ENCODE measurements at places on chromosomes 5 and 9.
A peak's percentile ranks its signal among the peaks of the same experiment; 100 is the strongest.

DNA sequence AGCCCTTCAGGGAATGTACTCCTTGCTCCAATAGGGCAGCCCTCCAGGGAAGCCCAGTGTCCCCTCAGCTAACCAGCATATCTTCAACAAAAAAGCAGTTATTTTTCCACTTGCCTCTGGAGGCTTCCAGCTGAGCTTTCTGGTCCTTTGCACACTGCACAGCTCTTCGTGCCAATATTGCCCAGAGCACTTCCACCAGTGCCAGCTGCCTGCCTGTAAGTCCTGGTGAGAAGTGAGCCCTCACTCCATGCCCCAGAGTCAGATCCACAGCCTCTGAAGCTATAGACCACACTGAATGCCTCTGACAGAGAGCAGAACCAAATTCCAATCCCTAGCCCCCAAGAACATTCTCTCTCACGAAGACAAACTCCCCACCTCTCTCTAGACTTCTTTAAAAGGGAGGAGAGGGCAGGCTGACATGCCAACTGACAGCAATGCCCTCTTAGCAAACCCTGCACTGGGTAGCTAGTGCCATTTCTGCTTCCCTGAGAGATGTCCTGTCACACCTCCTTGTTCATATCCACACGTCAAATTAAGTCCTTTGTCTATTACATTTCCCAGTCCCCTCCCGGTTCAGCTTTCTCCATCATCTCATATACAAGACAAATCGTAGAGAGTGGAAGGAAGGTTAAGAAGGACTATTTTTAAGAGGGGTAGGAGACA, 12.7 kb upstream of the HEXB start:
- no peak for DNase-seq

GRCh38 chr5:83510260-83510659, 38.7 kb downstream of the VCAN start:
- DNase-seq = peak; percentile 28

- no peak for DNase-seq
Observed at GRCh38 chr5:180601591-180602480, 10.5 kb upstream of the SCGB3A1 start.

- DNase-seq = no peak
Observed at GRCh38 chr9:120507936-120508510, 71.9 kb downstream of the CDK5RAP2 start.

- peak; percentile 80 for DNase-seq
Observed at GRCh38 chr5:14204785-14205321, 61.7 kb downstream of the TRIO start.

DNA sequence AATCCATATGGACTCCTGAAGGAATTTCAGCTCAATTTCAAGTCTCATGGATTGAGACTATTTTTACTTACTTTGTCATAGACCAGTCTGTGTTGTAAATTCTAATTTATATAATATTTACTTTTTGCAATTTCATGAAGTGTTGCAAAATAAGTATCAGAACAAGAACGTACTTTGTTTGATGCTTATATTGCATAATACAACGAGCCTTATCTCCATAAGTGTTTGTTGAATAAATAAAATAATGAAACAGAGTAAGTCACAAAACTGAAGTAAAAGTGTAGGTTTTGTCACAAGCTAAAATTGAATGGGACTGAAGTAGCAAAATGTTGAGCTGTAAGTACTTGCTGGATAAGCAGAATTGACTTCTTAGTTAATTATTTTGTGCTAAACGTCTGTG, 3.0 kb upstream of the LIFR start:
- no peak for DNase-seq

- DNase-seq = no peak
Observed at GRCh38 chr9:113579283-113580040, 115.9 kb downstream of the RGS3 start.

GRCh38 chr5:8436924-8437323, 568.0 kb downstream of the MTRR start:
- no peak for DNase-seq

DNA sequence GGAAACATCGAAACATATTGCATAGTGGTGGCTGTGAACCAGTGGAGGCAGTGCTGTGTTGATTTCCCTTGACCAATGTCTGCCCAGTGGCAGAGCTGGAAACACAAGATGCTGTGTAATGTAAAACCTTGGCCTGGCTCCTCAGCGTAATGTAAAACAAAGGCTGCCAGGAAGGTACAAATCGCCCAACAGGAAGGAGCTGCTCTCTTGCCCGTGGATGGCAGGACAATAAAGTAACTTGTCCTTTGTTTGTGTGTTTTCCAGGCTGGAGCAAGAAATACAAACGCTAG, 143.4 kb downstream of the PALM2AKAP2 start:
- DNase-seq = no peak

GRCh38 chr5:152505442-152506042, 100.5 kb upstream of the NMUR2 start:
- peak; percentile 40 for DNase-seq

- peak; percentile 23 for DNase-seq
Observed at GRCh38 chr9:93051680-93052089, 6.8 kb upstream of the SUSD3 start.

GRCh38 chr5:23013395-23013998, 160.4 kb upstream of the CDH12 start:
- no peak for DNase-seq

- no peak for DNase-seq
Observed at GRCh38 chr5:164431634-164432304, 926.4 kb downstream of the MAT2B start.

- no peak for DNase-seq
Observed at GRCh38 chr9:82957529-82958379, 105.2 kb downstream of the RASEF start.

- peak; percentile 52 for DNase-seq
Observed at GRCh38 chr5:122751293-122751782, 23.5 kb upstream of the SNX2 start.

- DNase-seq = peak; percentile 39
Observed at GRCh38 chr9:105449081-105449480, 1.2 kb downstream of the FSD1L start.

GRCh38 chr5:107671742-107672210, 1.0 kb upstream of the EFNA5 start:
- peak; percentile 57 for DNase-seq

- no peak for DNase-seq
Observed at GRCh38 chr5:17802256-17802655, 168.0 kb downstream of the TAF11L14 start.

GRCh38 chr9:106333481-106333880, 529.5 kb upstream of the ZNF462 start:
- DNase-seq = no peak

GRCh38 chr9:130040984-130041647, 1.9 kb downstream of the FNBP1 start:
- DNase-seq = no peak

- DNase-seq = no peak
Observed at GRCh38 chr5:82540301-82540700, 262.1 kb upstream of the RPS23 start.

- DNase-seq = no peak
Observed at GRCh38 chr5:41364346-41364745, 146.1 kb downstream of the PLCXD3 start.

DNA sequence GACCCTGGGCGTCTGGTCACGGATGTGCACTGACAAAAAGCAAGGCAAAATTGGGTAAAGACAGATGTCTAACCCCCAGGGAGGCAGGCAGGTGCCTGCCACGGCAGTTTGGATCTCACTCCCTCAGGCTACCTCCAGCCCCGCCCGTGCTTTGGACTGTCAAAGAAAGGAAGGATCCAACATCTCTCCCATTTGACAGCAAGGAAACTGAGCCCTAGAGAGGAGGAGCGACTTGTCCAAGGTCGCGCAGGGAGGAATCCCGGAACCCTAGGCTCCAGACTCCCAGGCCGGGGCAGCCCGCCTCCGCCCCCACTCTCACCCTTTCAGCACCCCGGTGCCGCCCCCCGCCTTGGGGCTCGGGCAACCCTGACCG, 376 bp downstream of the GOLGA1 start:
- DNase-seq = no peak
